Activated T-helper 1 cell treated with anti-CD3 and anti-CD28 coated beads, Interleukin-2, amount 50 U/mL, for 16 hours (primary cell): ENCODE measurements at places on chromosomes 2 and 18.

DNA sequence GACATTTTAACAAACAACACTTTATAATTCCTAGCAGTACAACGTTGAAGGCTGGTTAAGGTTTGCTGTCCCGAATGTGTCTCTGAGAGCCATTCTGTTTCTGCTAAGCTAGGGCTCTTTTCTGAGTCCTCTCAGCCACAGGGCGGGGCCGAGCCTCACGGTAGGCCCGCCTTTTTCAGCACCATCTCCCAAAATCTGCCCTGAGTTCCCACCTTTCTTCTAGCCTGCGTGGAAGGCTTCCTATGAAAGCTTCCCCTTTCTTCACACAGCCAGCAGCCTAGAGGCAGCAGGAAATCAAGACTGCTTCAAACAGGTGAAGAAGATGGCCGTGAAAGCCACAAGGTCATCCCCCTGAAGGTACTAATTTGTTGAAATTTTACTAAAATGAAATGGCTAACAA is 255.5 kb downstream of the CDH2 start:
- DNase-seq = no peak

GRCh38 chr2:12684471-12684936 is 32.2 kb upstream of the TRIB2 start:
- no peak for DNase-seq

DNA sequence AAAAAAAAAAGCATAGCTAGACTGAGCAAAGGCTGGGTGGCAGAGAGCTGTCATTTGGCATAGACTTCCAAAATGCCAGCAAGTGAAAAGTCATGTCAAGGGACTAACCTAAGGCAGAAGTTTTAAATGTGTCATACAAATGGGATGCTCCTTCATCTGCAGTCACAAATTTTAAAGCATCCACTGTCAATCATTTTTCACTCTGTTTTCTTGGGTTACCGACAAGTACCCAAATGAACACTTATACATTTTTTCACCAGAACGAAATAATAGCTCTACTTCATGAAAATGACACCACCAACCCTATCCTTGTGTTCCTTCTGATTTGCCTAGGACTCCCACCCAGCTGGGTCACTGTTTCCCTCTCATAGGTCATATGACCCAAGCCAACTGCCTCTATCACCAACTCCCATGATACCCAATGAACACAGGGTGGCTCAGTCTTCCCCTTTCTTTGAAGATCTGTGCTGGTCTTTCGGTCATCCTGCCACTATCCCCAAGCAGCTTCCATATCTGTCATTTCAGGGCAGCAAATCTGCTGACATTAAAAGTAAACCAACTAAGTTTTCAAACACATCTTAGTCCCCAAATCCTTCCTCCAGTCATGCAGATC is 21.5 kb downstream of the KLF7 start:
- DNase-seq = no peak

DNA sequence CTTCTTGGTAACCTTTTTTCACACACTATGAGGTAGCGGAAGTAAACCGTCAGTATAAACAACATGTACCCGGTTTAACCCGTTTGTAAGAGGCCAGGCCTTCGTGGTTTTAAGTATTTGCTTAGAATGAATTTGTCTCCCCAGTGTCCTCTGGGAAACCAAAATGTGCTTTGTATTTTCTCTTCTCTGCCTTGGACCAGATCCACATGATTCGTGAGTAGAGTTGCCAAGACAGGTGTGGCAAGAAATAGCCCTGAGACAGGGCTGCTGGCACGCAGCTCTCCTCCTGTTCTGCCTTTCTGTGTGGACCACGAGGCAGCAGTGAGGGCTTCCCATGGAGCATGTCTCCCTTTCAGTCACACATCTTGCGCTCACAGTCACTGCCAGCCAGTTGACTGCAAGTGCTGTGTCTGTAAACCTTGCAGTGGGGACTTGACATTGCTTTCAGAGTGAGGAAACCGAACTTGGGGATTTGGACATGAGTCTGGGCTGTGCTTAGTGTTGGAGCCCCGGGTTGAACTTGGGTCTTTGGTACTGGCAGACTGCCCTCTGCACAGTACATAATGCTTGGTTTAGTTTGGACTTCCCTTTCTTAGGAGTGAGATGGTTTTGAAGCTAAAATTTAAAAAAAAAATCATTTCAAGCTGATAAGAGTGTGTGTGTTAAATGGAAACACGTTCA is 19.1 kb downstream of the BCL2L11 start:
- no peak for DNase-seq

DNA sequence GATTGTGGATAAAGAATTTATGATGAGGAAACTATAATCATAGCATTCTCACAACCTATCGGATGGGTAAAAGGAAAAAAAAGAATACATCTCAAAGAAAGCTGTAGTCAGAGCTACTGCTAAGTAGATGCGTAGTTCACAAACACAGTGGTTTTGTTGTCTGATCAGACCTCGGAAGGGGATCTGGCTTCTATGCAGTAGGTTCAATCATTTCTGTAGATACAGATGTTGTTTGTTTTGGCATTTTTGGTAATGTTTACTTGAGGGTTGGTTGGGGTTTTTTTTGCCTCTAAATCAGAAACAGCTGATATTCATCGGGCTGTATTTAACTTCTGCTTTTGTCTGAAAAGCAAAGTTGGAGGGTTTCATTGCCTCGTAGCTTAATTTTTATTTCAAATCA is 42.1 kb downstream of the NPAS2 start:
- no peak for DNase-seq

- DNase-seq = no peak
Observed at GRCh38 chr2:191222507-191222906, 22.7 kb upstream of the MYO1B start.

- no peak for DNase-seq
Observed at GRCh38 chr2:17252258-17252657, 266.0 kb downstream of the RAD51AP2 start.

DNA sequence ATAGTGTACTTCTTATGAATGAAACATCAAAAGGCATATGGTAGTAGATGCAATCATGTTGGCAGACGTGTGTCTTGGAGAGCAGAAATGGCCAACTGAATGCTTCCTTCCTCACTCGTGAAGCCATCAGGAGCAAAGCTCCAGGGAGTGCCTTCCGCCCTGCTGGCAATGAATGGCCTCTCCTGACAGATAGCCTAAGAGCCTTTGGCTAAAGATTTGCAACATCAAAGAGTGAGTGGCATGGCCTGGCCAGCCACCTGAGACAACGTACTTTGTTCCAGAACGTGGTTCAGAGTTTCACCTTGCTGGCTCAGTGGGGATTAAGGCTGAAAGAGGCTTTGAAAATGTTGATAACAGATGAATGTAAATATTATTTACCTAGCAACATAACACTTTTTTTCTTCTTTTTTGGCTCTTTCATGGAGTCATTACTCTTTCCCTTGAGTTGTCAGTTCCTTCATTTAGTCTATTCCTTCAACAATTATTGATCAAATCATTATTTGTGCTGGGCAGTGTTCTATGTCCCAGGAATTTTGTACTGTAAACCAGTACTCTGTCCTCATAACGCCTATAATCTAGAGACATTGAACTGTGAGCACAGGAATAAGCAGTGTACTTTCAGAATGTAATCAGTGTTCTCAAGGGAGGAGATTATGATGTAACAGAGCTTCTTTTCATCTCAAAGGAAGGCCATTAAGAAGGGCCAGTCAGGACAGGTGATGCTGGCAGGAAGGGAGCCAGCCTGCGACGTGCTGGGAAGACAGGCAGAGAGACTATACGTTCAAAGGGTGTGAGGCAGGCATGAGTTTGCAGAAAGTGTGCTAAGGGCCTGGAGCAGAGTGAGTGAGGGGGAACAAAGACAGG is 59.4 kb upstream of the SH3RF3 start:
- no peak for DNase-seq

DNA sequence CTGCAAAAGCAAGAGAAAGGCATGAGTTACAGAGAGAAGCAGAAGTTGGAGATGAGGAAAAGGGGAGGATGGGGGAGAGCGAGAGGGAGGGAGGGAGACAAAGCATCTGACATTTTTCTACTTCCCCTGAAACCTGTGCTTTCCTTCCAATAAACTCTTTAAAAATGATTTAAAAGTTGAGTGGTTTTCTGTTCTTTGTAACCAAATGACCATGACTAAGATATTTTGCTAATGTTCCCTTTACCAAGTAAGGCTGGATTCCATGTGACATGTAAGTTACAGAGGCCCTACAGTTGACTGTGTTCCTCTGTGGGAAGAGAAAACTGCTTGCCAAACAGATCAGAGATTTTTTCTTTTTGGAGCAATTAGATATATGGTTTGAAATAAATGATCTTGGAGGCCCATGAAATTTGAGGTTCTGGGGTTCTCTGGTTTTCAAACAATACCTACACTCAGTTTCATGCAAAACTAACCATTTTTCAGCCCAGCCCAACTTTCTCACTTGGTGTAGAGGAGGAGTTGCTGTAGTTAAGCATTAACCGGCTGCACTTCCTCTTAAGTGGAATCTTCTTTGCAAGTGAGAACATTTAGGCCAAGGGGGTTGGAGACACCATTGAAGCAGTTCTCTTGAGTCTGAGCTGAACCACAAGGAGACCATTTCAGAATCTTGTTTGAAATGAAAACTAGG is 34.5 kb downstream of the INSIG2 start:
- no peak for DNase-seq
